ENCODE measurements at places on chromosomes 12 and 14.

- H3K27me3 ChIP-seq, result no peaks in the 10 kb centered on the region
- peaks cover 26% of the 10 kb centered on the region for H3K36me3 ChIP-seq
Observed at GRCh38 chr12:40001406-40001805, 104.5 kb downstream of the SLC2A13 start.

DNA sequence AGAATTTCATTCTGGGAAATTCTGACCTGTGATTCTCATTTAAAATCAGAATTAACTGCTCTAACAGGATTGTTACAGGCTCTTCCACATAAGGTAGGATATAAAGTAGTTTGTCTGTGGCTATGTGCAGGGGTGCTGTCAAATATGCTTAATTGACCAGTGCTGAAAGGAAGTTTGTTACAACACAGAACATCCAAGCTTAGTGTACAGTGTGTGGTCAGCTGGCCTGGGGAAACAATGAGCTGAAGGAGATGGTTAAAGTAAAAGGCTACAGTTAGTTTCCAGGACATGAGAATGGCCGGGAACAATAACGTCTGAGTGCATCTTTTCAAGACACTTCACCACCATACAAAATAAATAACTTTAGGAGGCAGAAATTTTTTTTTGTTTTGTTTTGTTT lies 68.0 kb downstream of the PKP2 start:
- H3K36me3 ChIP-seq, result no peaks in the 10 kb centered on the region
- DNase-seq, result no peak
- no peak overlapping the region for H3K27ac ChIP-seq
- no peak overlapping the region for H3K4me3 ChIP-seq

GRCh38 chr12:15122344-15122743 lies 98.9 kb downstream of the RERG start:
- H3K4me3 ChIP-seq, result no peak overlapping the region
- H3K4me1 ChIP-seq, result peaks cover 6% of the 10 kb centered on the region
- no peak overlapping the region for H3K27ac ChIP-seq
- H3K36me3 ChIP-seq, result no peaks in the 10 kb centered on the region

DNA sequence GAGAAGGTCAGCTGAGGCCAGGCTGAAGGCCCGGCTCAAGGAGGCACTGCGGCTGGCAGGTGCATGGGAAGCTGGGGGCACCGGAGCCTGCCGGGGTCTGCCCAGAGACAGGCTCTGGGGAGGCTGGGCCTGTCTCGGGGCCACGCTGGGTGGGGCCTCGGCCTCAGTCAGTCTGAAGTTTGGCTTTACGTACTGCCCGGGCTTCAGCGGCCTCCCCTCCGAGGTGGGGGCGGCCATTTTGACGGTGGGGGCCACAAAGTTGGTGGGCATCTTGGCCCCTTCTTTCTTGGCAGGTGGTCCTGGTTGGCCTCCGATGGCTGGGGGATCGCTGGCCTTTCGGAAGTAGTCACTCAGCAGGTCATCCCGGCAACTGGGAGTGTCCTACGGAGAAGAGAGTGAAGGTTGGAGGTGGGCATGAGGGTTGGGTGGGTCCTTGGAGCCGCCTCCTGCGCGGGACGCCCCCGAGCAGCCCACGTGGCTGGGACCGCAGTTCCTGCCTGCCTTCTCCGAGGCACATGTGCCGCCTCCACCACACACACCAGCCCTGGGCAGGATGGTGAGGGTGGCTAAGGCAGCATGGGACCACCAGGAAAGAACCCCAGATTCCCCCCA lies 28.9 kb upstream of the GPR68 start:
- no peak overlapping the region for H3K27ac ChIP-seq
- no peak overlapping the region for H3K4me3 ChIP-seq
- H3K36me3 ChIP-seq, result no peaks in the 10 kb centered on the region
- no peaks in the 10 kb centered on the region for H3K27me3 ChIP-seq
- H3K4me1 ChIP-seq, result peaks cover 9% of the 10 kb centered on the region
- DNase-seq, result no peak

- H3K36me3 ChIP-seq, result no peaks in the 10 kb centered on the region
- no peak for DNase-seq
- H3K4me3 ChIP-seq, result no peak overlapping the region
- no peaks in the 10 kb centered on the region for H3K27me3 ChIP-seq
Observed at GRCh38 chr12:80412343-80412953, 31.6 kb upstream of the PTPRQ start.

DNA sequence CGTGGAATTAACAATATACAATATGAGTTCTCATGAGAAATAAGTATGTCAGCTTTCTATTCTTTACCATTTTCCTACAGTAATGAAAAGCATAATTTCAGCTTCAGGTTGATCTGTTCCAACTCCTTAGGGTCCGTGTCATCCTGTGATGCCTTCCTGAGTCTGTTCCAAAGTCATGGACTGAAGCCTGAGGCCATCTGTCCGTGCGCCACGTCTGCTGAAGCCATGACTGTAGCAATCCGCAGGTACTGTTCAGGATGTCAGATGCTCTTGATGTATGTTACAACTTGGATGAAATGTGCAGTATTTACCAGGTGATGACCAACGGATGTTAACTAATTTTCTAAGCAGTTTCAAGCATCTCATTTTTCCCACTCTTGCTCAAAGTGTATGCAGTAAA lies 67.0 kb upstream of the ATF1 start:
- no peaks in the 10 kb centered on the region for H3K36me3 ChIP-seq
- no peaks in the 10 kb centered on the region for H3K4me1 ChIP-seq
- no peak overlapping the region for H3K27ac ChIP-seq
- no peaks in the 10 kb centered on the region for H3K27me3 ChIP-seq
- no peak overlapping the region for H3K4me3 ChIP-seq

- no peaks in the 10 kb centered on the region for H3K36me3 ChIP-seq
- DNase-seq, result no peak
- H3K27me3 ChIP-seq, result no peaks in the 10 kb centered on the region
- H3K4me3 ChIP-seq, result no peak overlapping the region
- peak overlapping the region; percentile 21 for H3K27ac ChIP-seq
Observed at GRCh38 chr14:102805371-102805891, 28.2 kb downstream of the TRAF3 start.

GRCh38 chr12:2895511-2895910 lies 4.8 kb downstream of the TULP3 start:
- H3K36me3 ChIP-seq, result no peaks in the 10 kb centered on the region
- H3K4me3 ChIP-seq, result no peak overlapping the region
- H3K27me3 ChIP-seq, result no peaks in the 10 kb centered on the region
- peak overlapping the region; percentile 38 for H3K27ac ChIP-seq

GRCh38 chr14:106417224-106418049 lies 891.1 kb downstream of the TMEM121 start:
- no peaks in the 10 kb centered on the region for H3K4me1 ChIP-seq
- H3K27ac ChIP-seq, result no peak overlapping the region
- H3K36me3 ChIP-seq, result no peaks in the 10 kb centered on the region
- no peaks in the 10 kb centered on the region for H3K27me3 ChIP-seq
- H3K4me3 ChIP-seq, result no peak overlapping the region

DNA sequence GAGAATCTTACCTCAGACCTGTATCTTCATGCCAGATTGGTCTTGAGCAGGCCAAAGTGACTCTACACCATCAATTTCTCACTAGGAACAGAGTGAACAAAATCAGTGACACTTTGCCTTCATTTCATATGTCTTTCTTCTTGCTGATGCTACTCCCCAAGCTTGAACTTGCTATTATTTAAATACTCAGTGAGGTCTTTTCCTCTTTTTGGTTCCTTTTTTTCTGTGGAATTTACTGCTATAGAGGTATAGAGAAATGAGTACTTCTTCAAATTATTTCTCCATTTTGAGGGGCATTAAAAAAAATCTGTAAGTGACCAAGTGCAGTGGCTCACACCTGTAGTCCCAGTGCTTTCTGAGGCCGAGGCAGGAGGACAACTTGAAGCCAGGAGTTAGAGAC lies at the start of gene GPR33:
Gene GPR33 (minus strand): TSS at position 154 of the 400 bp plus-strand sequence. CDS start 4,074 bp downstream, outside the sequence.
- H3K27me3 ChIP-seq, result no peaks in the 10 kb centered on the region
- H3K4me3 ChIP-seq, result no peak within 1 kb of the TSS
- H3K27ac ChIP-seq, result no peak within 1 kb of the TSS

DNA sequence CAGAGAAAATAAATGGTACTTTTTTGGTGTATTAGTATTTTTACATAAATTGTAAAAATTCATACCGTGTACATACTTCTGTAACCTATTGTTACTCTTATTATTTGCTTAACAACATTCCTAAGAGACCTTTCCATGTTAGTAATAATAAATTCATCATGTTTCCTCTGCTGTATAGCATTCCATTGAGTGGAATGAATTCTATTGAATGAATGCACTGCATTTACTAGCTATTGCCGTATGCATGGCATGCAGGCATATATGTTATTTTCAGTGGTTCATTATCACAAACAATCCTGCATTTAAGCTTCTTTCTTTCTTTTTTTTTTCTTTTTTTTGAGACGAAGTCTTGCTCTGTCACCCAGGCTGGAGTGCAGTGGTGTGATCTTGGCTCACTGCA lies 137.6 kb upstream of the TBX3 start:
- no peak overlapping the region for H3K4me3 ChIP-seq
- no peaks in the 10 kb centered on the region for H3K4me1 ChIP-seq
- no peak overlapping the region for H3K27ac ChIP-seq
- DNase-seq, result no peak

- no peaks in the 10 kb centered on the region for H3K4me1 ChIP-seq
- no peaks in the 10 kb centered on the region for H3K27me3 ChIP-seq
- H3K27ac ChIP-seq, result no peak overlapping the region
Observed at GRCh38 chr12:47032644-47033043, 46.8 kb upstream of the PCED1B start.

- H3K4me1 ChIP-seq, result no peaks in the 10 kb centered on the region
- H3K27me3 ChIP-seq, result no peaks in the 10 kb centered on the region
- no peaks in the 10 kb centered on the region for H3K36me3 ChIP-seq
- no peak overlapping the region for H3K4me3 ChIP-seq
Observed at GRCh38 chr12:83827860-83828259, 1084.7 kb downstream of the SLC6A15 start.

GRCh38 chr14:94542811-94543440 lies 18.3 kb upstream of the SERPINA4 start:
- no peaks in the 10 kb centered on the region for H3K27me3 ChIP-seq
- DNase-seq, result no peak
- no peaks in the 10 kb centered on the region for H3K36me3 ChIP-seq
- H3K4me3 ChIP-seq, result no peak overlapping the region

DNA sequence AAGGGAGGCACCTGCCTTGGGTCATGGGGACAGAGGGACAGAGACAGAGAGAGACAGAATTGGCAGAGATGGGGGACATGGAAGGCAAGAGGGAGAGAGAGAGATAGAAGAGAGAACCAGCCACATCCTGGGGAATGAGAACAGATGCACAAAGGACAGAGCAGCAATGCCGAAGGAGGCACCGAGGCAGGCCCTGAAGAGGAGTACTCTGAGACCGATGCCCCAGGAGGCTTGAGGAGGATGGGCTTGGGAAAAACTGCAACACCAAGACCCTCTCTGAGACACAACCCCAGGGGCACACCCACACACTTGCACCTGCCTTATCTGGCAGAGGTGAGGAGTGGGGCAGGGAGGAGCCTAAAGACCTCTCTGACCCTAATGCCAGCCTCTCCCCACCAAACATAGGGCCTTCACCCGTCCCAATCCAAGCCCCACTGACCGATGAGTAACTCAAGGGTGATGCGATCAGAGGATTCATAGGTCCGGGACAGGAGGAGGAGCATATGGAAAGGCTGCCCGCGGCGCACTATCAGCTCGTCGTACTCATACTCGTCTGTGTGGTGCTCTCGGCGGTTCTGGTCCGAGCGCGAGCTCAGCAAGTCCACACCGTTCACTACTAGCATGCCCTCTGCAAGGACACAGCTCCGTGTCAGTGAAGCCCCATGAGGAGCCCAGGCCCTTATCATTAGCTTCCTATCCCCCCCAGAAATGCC lies 1.6 kb downstream of the TGM1 start:
- no peak overlapping the region for H3K4me3 ChIP-seq
- DNase-seq, result no peak
- H3K36me3 ChIP-seq, result no peaks in the 10 kb centered on the region
- no peaks in the 10 kb centered on the region for H3K4me1 ChIP-seq
- H3K27ac ChIP-seq, result no peak overlapping the region

GRCh38 chr12:6065131-6065862 lies 59.2 kb downstream of the VWF start:
- H3K4me1 ChIP-seq, result peaks cover 25% of the 10 kb centered on the region
- no peak for DNase-seq
- no peaks in the 10 kb centered on the region for H3K36me3 ChIP-seq
- peak overlapping the region; percentile 77 for H3K27ac ChIP-seq
- no peak overlapping the region for H3K4me3 ChIP-seq

GRCh38 chr12:108559748-108560147 lies 1.2 kb downstream of the SART3 start:
- DNase-seq, result no peak
- peaks cover 75% of the 10 kb centered on the region for H3K4me1 ChIP-seq
- no peak overlapping the region for H3K27ac ChIP-seq
- H3K4me3 ChIP-seq, result peak overlapping the region; percentile 95
- no peaks in the 10 kb centered on the region for H3K27me3 ChIP-seq

DNA sequence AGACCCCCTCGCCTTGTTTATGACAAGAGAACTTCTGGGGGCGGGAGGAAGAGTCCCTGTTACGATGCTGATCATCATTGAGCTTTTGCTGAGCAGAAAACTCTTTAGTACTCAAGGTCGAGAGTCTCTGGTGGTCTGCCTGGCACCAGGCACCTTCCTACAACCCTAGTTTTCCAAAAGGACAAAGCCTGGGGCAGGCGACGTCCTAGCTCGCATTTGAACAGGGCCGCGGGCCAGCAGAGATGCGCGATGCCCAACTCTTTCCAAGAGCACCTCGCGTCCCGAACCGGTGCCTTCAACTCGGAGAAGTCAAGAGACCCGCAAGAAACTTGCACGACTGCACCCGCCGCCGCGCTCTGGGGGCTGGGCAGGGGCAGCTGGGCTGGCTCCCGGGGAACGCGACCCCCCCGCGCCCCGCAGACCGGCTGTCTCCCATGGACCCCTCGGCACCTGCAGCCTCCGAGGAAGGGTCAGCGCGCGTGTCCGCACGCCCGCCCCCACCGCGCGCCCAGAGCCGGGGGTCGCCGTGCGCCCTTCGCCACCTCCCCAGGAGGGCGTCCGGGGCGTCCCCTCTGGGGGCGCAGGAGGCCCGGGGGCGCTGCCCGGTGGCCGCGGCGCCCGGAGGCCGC lies 377 bp upstream of the BCL7A start:
- peak overlapping the region; percentile 48 for H3K4me3 ChIP-seq
- no peak for DNase-seq
- peak overlapping the region; percentile 50 for H3K27ac ChIP-seq
- peaks cover 18% of the 10 kb centered on the region for H3K4me1 ChIP-seq
- no peaks in the 10 kb centered on the region for H3K27me3 ChIP-seq

DNA sequence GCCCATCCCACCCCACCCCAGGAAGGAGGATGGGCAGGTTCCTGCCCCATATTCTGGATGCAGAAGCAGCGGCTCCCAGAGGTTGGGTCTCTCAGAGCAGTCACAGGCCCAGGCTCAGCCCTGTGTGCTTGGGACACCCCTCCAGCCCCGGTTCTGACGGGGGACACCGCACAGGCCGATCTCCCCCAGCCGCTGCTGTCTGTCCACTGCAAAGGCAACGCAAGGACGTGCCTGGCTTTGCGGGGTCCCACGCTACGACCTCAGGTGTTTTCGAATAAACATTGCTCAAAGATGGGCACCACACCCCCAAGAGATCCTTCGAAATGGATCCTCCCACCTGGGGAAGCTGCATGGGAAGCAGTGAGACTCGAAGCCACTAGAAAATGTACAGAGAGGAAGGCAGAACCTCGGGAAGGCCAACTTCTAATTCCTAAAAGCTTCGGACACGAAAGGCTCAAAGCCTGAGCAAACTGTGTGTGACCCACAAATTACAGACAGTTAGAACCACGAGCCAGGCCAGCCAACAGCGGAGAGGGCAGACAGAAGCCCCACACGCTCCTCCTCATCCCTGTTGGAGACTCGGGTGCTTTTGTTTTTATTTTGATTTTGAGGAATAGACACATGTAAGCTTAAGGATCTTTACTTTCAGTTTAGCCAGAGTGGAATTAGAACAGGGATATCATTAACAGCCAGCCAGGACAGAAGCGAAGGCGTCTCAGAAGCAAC lies 10.8 kb downstream of the C14orf180 start:
- H3K36me3 ChIP-seq, result no peaks in the 10 kb centered on the region
- no peak for DNase-seq
- H3K27ac ChIP-seq, result no peak overlapping the region
- no peaks in the 10 kb centered on the region for H3K4me1 ChIP-seq

GRCh38 chr12:50059440-50060119 lies 2.2 kb downstream of the ASIC1 start:
- no peak overlapping the region for H3K4me3 ChIP-seq
- no peak for DNase-seq
